ENCODE measurements at places on chromosomes 5 and 9.

- no peak for DNase-seq
Measured at GRCh38 chr5:72523960-72524582, 16.9 kb upstream of the ZNF366 start.

DNA sequence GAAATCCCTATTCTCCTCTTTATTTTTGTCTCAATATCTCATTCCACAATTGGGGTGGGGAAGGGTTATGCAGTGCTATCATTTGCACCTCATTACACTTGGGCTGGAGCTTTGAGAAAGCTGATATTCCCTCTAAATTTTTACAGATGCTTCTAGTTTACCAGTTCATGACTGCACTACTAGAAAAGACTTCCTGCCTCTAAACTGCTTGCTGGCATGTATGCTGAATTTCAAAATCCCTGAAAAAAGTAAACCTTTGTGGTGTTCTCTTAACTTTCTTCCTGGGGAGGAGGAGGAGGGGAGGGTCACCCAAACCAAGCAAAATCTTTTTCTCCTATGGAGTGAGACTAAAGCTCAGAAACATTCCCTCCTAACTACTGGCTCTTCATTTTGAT lies 45.1 kb downstream of the BNC2 start:
- DNase-seq = no peak

DNA sequence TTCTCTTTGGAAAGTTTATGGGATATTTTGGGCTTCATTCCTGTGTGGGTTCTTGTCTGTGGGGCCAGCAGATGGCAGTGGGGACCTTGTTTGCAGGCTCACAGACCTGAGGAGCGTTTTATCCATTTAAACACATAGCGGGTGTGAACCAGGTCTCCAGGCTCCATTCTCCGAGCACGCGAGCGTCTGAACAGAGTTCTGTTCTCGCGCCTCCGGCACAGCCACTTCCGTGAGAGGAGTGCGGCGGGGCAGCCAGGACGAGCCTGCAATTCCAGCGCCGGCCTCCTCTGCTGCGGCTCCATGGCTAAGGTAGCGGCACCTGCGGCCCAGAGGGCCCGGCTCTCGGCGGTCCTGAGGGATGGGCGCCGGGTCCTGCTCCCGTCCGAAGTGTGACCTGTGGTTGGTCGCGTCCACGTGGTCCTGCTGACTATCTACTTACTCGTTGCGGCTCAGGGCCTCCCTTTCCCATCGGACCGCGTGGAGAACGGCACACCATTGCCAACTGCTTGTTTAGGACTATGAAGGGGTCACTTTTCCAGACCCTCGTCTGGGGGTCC lies 7.3 kb downstream of the NRARP start:
- DNase-seq = no peak

DNA sequence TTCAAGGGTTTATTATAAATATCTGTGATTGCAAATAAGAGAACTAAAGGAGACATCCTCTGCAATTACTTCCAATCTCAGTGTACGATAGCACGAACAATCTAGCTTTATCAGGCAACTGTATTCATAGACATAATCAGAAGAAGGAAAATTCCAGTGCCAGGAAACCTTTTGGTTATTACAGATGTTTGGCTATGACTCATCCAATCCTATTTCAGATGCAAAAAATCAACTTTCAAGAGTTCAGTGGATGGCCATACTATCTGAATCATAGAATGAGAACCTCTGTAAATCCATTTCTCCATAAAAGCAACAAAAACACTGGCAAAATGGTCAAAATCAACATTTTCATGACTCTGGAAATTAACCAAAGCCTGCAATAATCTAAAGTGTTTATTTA lies 37.9 kb downstream of the GAS1 start:
- DNase-seq = no peak

GRCh38 chr9:121902461-121903135 lies 190.5 kb downstream of the TTLL11 start:
- DNase-seq = no peak

DNA sequence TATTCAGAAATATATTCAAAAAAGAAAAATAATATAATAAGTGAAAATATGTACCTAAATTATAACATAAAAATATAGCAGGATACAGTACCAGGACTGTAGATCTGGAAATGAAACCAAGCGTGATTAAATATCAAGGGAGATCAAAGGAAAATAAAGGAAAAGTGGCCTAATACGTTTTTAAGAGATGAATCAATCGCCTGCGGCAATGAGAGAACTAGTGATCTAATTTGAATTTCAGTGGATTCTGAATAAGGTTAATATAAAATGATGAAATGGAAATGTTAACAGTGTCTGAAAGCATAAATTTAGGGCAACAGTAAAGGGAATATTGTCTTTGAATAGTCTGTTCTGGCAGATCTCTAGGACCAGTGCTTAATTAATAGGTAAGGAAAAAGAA lies 1761.9 kb upstream of the ACO1 start:
- DNase-seq = no peak

- no peak for DNase-seq
Measured at GRCh38 chr9:90034071-90034470, 429.3 kb downstream of the GADD45G start.

DNA sequence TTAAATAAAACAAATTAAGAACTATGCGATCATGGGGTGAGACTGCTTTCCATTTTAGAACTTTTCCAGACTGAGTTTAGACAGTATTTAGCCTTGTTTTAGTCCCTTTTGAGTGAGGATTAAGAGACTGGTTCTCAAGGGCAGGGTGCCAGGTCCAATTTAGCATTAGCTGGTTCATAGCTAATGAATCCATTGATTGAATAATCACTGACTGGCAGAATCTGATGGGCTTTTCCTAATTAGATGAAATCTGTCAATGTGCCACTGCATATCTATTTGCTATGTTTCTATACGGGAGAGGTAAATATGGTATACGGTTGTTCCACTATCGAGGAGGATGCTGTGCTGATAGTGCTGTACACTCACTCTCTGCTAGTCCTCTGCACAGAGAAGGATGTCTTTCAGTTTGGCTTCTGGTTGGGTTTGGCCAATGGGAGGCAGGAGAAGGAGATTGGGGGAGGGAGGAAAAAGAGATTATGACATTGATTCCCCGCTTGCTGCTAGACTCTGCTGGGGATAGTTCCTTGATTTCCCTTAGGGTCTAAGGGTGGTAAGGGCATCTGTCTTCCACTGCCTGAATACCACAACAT lies 496.6 kb downstream of the CTNND2 start:
- DNase-seq = no peak

GRCh38 chr9:121156263-121156731 lies 45.4 kb downstream of the RAB14 start:
- no peak for DNase-seq

Measured in activated CD8-positive, alpha-beta memory T cell treated with anti-CD3 and anti-CD28 coated beads for 48 hours (primary cell).